Renal cortical epithelial cell (primary cell): ENCODE measurements at places on chromosomes 5 and 9. TPM values are rescaled to one million over a fixed set of nuclear protein-coding genes. Genes with fewer than 3 reads are reported as not detected.

Gene CBY3
- total RNA-seq, result not detected in 2 replicates

Gene GPX3
- total RNA-seq, result 5.2 and 102 TPM in 2 replicates

Gene ACTBL2
- total RNA-seq, result 5.6 and 8.0 TPM in 2 replicates

Gene COL27A1
- 4.3 and 48.4 TPM in 2 replicates for total RNA-seq

Gene SH3RF2
- total RNA-seq, result 7.6 and 8.1 TPM in 2 replicates

Gene NIM1K
- 0.80 TPM in 1 of 2 replicates, not detected in the other for total RNA-seq

Gene PARP8
- 25.9 and 28.6 TPM in 2 replicates for total RNA-seq

Gene ZNF879
- total RNA-seq, result 2.8 and 4.8 TPM in 2 replicates

Gene ZDHHC11B
- total RNA-seq, result not detected in 2 replicates

Gene PTGS1
- total RNA-seq, result 1.9 and 2.4 TPM in 2 replicates

Gene PCSK5
- 28.8 and 57.4 TPM in 2 replicates for total RNA-seq

Gene PCDHGA2
- 1.2 and 3.1 TPM in 2 replicates for total RNA-seq

Gene HSD17B3
- total RNA-seq, result 0.10 TPM in 1 of 2 replicates, not detected in the other

Gene PCDHA12
- 2.4 and 7.8 TPM in 2 replicates for total RNA-seq

Gene MSX2
- 0.69 and 1.1 TPM in 2 replicates for total RNA-seq

Gene MRPS27
- total RNA-seq, result 58.2 and 92.7 TPM in 2 replicates

Gene TLX3
- 0.35 TPM in 1 of 2 replicates, not detected in the other for total RNA-seq

Gene PTGR1
- total RNA-seq, result 106 and 167 TPM in 2 replicates

Gene BTNL3
- not detected in 2 replicates for total RNA-seq

Gene LRRTM2
- 0.10 TPM in 1 of 2 replicates, not detected in the other for total RNA-seq

Gene PDCD1LG2
- 1.9 and 6.1 TPM in 2 replicates for total RNA-seq

Gene UBAP1
- 48.6 and 83.0 TPM in 2 replicates for total RNA-seq

Gene OGN
- not detected in 2 replicates for total RNA-seq

Gene TAF11L5
- total RNA-seq, result not detected in 2 replicates
